Fibroblast of skin of scalp (primary cell): ENCODE measurements at places on chromosomes 6 and 20.

DNA sequence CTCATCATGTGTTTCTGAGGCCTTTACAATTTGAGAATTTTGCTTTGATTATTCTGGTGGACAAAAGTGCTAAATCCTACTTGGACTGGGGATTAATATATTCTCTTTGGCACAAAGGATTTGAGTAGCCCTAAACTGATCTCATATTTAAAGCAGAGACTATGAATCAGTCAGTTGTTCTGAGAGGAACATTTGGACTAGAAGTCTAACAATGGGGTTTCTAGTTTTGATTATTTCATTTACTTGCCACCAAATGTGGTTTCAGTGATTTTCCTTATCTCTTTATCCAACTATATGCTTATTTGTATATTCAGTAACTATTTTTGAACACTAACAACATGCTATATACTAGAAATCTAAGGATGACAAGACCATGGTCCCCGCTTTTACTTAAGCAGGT is 81.4 kb downstream of the PDE10A start:
- DNase-seq, result no peak

GRCh38 chr6:138374815-138375214 is 2.9 kb upstream of the SMIM28 start:
- no peak for DNase-seq

- no peak for DNase-seq
Observed at GRCh38 chr6:164695896-164696295, 613.5 kb downstream of the C6orf118 start.

GRCh38 chr6:160992061-160992979 is 751 bp downstream of the MAP3K4 start:
- peak; percentile 73 for DNase-seq

DNA sequence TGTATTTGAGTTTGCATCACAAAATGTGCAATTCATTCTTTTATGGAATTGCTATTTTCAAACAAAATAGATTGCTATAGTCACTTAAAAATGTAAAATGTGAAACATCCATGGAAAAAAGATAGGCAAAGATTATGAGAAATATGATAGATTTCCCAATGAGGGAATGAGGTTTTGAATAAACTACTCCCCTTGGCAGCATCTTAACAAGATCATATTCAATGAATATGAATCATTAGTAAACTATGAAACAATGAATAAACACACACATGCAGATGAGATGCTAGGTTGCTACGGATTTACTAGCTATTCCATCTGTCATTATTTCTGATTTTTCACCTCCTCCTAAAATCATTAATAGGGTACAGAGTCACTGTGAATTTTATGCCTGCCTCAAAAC is 401.8 kb downstream of the PHF3 start:
- DNase-seq, result no peak

GRCh38 chr6:89260832-89261231 is 43.7 kb upstream of the GABRR1 start:
- no peak for DNase-seq

- DNase-seq, result peak; percentile 88
Observed at GRCh38 chr6:27836783-27837624, 75.2 kb downstream of the OR2B2 start.

GRCh38 chr6:166046982-166047381 is 120.7 kb downstream of the TBXT start:
- no peak for DNase-seq

DNA sequence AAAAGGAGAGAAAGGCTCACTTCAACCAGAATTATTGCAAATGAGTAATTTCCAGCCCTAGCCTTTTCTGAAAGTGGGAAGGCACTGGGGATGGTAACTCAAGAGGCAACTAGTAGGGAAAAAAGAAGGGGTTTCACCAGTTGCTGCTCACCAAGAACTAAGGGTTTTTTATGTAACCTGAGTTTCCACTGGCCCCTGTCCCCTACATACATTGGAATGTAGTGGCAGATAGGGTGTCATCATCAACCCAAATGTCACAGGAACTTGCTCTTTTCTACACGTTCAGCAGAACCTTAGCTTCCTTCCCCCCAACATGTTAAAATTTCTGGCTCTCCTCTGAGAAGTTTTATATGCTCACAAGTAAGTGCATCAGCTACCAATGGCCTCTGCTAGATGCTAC is 38.2 kb upstream of the PKHD1 start:
- no peak for DNase-seq

- peak; percentile 66 for DNase-seq
Observed at GRCh38 chr6:54775576-54775975, 71.0 kb upstream of the FAM83B start.

DNA sequence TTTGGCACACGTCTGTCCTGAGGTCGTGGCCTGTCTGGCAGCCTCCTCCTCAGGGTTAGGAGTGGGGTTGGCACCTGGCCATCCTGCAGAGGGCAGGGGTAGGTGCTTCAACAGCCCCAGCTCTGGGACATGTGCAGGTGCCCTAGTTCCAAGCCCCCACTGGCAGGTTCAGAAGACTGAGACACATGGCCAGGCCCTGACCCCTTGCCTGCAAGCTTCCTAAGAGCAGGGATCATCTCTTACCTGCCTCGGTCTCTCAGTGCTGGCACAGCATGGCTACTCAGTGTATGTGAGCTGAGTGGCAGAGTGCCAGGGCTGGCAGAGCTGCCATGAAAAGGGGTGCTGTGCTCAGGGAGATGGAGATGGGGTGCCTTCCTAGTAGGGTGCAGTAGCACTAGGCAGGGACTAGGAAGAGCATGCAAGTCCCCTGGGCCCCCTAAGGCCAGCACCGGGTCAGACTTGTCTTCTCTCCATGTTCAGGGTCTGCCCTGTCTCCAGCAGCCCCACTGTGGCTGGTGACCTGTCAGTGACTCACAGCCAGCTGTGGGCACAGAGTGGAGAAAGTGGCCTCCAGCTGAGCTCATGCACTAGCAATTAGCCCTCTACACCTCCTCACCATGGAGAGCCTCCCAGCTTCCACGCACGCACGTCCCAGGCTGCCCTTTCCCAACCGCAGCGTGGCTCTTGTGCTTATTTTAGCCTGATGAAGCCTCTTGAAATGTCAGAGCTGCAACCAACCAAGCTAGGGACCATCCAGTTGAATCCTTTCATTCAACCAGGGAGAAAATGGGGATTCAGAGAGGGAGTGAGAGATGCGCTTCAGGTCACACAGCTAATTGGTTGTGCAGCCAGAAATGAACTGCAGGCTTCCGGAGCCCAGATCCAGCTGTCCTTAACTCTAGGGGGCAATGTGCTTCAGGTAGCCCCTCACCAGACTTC is 116.6 kb downstream of the MRPL14 start:
- DNase-seq, result peak; percentile 99

- peak; percentile 1 for DNase-seq
Observed at GRCh38 chr6:103672169-103672568, 1187.5 kb downstream of the HACE1 start.

GRCh38 chr6:18347021-18347577 is 40.1 kb upstream of the RNF144B start:
- peak; percentile 54 for DNase-seq

- DNase-seq, result peak; percentile 42
Observed at GRCh38 chr6:131740161-131740560, 29.3 kb upstream of the CTAGE9 start.

DNA sequence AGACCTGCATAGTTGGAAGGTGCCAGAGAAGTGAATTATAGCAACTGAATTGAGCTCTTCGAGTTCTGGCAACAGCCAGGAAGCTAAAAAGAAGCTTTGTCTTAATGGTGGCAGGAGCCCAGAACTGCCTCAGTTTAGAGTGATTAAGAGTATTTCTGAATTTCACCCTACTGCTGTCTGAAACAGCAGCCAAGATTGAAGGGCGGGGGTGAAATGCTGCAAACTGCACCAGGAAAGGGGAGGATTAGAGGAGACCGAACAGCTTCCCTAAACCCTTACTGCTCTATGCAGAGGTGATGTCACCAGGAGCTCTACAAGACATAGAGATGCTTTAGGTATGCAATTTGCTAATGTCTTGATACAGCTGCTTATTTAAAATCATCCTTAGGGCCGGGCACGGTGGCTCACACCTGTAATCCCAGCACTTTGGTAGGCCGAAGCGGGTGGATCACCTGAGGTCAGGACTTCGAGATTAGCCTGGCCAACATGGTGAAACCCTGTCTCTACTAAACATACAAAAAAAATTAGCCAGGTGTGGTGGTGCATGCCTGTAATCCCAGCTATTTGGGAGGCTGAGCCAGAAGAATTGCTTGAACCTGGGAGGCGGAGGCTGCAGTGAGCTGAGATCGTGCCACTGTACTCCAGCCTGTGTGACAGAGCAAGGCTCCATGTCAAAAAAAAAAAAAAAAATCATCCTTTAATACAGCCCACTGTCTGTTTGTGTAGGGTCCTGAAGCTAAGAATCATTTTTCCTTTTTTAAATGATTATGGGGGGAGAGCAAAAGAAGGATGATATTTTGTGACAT is 91.7 kb upstream of the IYD start:
- DNase-seq, result no peak

- DNase-seq, result peak; percentile 87
Observed at GRCh38 chr6:46510651-46511050, 19.4 kb upstream of the RCAN2 start.
